ENCODE measurements at places on chromosomes 2 and 18.

GRCh38 chr2:178345951-178346350 lies 105.0 kb downstream of the PRKRA start:
- no peak for DNase-seq

DNA sequence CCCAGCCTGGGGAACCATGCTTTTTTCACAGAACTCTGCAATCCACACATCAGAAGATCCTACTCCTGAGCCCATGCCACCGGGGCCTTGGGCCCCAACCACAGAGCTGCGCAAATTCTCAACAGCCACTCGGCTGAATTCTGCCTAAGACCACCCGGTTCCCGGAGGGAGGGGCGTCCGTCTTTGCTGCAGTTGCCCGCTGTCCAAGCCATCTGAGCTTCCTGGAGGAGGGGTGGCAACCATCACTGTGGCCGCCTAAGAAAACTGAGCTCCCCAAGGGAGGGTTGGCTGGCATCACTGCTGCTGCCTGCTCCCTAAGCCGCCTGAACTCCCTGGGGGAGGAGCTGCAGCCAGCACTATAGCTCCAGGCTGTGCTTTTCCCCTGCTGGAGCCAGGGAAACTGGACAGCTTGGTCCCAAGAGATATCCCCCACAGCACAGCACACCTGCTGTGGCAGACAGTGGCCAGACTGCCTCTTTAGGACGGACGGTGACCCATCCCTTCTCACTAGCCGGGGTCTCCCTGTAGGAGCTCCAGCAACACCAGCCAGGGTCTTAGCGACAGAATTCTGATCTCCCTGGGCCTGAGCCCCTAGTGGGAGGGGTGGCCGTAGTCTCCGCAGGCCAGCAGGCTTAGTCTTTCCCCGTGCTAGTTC lies 1411.6 kb upstream of the CDH2 start:
- no peak for DNase-seq

DNA sequence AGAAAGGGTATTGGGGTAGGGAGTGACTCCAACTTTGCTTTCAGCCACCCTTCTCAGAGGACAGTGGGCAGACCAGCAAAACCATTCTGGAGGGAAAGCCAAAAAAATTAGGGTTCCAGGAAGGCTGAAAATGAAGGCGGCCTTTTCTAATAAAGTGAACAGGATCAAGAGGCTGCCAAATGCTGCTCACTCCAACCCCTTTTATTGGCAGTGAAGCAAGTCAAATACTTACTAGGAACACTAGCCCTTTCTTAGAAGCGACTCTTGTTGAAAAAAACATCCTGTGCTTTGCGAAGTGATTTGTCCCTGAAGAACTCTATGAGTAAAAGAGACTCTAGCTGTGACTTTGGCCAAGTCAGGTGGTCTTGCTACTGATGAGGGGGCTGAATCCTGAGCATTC lies 83.6 kb upstream of the CYP1B1 start:
- no peak for DNase-seq

DNA sequence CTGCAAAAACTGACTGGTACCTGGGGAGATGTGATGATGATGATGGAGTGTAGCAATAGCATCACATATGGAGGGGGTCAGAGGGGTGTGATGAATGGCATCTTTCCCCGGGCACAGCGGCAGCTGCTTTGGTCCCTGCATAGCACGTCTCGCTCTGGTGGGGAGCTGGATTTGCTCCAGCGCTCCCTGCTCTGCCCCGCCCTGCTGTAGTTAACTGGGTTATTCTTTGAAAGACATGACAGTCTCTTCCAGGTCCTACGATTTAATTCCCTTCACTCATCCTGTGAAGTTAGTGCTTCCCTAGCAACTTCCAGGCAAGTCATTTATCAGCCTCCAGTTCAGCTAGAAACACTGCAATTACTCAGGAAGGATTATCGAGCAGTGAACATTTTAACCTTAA lies 463.1 kb downstream of the TSN start:
- no peak for DNase-seq

GRCh38 chr18:47246027-47246971 lies 5.2 kb downstream of the SKOR2 start:
- no peak for DNase-seq

- no peak for DNase-seq
These were observed 13.6 kb downstream of the UPP2 start for GRCh38 chr2:158115202-158115767.

DNA sequence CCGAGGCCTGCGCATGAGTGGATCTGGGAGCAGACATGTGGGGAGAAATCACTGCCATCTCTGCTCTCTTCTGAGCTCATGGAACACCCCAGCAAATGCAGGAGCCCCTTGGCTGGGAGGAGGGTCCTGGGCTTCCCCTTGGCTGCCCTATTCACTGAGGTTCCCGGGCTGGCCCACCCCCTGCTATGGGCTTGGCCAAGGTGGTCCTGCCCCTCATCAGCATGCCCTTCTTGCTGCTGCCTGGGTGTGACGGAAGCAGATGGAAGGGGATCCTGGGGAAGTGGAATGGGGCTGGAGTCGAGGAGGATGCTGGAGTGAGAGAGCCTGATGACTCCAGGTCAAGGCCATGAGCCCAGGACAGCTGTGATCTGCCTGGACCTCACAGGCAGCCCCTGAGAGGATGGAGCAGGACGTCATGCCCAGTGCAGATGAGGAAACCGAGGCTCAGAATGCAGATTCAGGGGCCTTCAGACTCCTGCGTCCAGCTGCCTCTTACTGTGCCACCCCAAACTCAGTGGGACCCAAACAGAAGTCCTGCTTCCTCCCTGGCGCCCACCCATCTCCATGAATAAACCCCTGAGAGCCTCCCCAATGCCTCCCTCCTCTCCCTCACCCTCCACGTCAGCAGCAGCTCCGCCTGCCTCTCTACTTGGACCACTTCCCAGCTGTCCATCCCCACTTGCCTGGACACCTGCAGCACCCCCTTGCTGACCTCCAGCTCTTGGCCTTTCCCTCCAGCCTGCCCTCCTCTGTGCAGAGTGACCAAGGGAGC lies 4.0 kb downstream of the SNED1 start:
- DNase-seq: no peak

DNA sequence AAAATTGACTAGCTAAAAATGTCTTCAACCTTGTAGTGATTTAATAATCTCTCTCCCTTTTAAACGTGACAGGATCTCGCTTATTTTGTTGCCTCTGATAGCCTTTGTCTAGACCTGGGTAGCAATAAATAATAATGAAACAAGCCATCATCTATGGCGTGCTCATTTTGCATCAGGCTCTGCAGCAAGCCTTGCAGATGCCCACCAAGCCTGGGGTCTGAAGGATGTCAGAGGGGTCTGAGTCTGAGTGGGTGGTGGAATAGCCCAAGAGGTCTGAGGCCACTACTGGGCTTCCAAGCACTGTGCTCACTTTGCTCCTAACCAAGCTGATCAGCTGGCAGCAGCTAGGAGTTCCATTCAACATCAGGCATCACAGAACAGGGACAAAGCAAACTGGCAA lies 109.4 kb downstream of the GYPC start:
- no peak for DNase-seq

GRCh38 chr2:170836027-170836426 lies 19.3 kb downstream of the GAD1 start:
- no peak for DNase-seq

DNA sequence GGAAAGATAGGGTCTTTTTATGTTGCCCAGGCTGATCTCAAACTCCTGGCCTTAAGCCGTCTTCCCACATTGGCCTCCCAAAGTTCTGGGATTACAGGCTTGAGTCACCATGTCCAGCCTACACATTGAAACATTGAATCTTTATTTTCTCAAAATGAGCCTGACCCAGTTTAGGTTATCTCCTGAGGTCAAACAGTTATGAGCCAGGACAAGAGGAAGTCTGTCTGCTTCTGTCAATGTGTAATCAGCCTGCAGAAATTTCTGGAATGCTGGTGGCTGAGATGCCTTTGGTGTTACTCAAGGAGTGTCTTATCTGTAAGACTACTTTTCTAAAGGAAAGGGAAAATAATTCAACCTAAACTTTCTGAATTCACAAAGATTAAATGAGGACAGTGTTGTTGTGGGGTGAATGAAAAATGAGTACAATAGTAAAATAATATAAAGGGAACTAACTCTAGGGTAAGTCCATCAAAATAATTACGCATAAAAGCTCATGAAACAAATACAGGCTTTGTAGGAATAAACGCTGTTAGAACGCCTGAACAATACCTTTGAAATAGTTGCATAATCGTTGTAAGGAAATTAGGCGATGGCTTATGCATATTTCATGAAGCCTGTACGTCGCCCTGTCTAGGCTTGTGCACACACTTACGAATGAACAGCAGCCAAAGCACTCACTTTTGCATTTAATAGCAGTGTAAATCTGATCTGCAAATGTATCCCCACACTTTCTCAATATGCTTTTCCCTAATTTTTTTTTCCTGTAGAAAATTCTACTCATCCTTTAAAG lies 260.8 kb downstream of the RDH14 start:
- no peak for DNase-seq

GRCh38 chr18:55413474-55413873 lies 174.5 kb downstream of the TCF4 start:
- DNase-seq: no peak

- DNase-seq: no peak
These were observed 40.9 kb downstream of the ANKRD12 start for GRCh38 chr18:9177466-9177865.

GRCh38 chr2:100207411-100207885 lies 65.1 kb upstream of the AFF3 start:
- DNase-seq: peak; percentile 76

DNA sequence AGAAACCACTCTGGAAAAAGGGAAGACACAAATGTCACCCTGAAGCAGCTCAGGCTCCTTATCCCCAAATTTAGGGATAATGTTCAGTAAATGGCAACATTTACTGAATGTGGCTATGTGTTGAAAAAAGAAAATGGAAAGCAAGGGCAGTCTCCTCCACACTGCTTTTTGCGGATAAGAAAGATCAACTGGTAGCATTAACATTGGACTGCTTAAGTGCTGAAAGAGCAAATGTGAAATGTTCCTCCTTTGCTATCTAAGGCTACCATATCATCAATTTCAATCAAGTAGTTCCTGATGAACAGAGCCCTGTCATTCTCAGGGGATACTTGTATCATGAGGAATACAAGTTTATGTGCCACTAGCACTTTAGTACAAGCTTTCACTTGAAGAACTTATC lies 12.5 kb downstream of the FBXO11 start:
- no peak for DNase-seq

- DNase-seq: no peak
These were observed 84.5 kb downstream of the COL5A2 start for GRCh38 chr2:189095101-189095500.

GRCh38 chr2:18067588-18068384 lies 189.3 kb downstream of the KCNS3 start:
- DNase-seq: no peak

DNA sequence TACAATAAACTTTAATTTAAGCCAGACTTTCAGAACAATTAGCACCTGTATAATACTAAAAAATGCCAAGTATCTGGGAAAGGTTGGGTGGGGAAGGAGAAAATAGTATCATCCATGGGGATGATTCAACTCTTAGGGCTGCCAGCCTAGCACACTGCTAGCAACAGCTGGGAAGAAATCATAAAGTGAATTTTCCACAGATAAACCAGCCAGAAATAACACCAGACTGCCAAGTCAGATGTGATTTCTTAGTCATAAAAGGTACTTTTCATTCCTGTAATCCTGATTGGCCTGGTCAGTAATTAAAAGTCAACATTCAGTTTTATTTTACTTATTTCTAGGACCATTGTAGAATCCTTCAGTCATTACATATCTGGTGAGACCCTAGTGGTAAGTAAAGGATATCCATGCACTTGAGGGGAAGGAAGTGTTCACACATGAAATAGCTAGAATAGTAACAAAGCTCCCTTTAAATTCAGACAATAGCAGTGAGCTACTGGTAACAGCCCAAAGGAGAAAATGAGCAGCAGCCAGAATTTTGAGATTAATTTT lies 59.4 kb downstream of the LIMS1 start:
- no peak for DNase-seq

DNA sequence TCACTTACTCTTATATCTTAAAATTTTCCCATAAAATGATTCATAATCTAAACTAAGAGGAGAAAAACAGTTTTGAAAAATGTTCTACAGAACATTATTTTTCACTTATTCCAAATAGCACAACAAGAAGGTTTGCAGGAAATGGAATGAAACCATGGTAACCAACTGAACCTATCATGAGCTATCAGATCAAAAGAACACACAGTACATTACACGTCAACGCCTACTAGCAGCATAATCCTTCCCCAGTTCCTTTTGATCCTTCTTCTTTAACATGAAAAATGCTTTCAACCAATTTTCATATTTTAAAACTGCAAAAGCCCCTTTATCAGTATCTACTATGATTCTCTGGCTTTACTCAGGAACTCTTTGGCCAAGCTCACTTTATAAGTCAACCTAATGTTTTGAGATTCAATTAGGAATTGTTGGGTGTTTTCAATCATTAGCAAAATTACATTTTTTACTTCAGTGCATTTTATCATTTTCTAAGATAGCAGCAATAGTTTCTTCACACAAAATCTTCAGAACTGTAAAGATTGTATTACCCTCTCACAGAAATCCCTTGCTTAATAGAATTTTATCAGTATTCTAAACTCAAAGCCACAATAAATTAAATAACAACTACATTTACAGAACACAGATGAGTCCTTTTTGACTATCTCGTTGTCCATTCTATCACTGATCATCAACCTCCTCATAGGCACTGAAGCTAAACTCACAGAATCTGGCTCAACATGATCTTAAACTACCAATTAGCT lies 102.5 kb downstream of the CHN1 start:
- no peak for DNase-seq

- no peak for DNase-seq
These were observed 1.6 kb downstream of the ST8SIA3 start for GRCh38 chr18:57353940-57354461.

DNA sequence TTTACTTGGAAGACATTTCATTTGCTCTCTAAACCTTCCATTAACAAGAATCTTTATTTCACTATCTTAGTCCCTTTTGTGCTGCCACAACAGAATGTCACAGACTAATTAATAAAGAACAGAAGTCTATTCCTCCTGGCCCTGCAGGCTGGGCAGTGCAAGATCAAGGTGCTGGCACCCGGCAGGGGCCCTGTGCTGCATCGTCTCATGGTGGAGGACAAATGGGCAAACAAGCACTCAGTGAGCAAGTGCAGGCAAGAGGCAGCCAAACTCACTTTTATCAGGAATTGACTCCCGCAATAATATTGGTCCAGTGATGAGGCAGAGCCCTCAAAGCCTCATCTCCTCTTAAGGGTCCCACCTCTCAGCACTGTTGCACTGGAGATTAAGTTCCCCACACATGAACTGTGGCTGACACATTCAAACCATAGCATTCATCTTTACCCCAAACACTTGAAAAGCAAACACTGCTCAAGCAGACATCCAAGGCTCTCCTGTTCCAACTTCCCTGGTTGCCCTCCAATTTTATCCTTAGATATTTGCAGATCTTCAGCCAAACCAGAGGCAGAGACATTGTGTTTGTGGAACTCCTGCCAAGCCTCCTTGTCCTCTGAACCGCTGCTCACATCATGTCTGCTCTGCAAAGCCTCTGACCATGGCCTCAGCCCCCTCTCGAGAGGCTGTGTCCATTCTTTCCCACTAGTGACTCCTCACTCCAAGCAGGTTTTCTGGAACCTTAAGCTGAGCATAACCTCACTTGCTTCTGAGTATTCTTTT lies 404.4 kb upstream of the SOX11 start:
- no peak for DNase-seq

- DNase-seq: no peak
These were observed 9.8 kb downstream of the STAM2 start for GRCh38 chr2:152165780-152166179.
